ENCODE measurements at places on chromosomes 7 and 10.

- no peak for DNase-seq
These were observed 657.8 kb downstream of the SORCS1 start for GRCh38 chr10:106506526-106507283.

- no peak for DNase-seq
These were observed 115.4 kb downstream of the SDK1 start for GRCh38 chr7:3416453-3416852.

DNA sequence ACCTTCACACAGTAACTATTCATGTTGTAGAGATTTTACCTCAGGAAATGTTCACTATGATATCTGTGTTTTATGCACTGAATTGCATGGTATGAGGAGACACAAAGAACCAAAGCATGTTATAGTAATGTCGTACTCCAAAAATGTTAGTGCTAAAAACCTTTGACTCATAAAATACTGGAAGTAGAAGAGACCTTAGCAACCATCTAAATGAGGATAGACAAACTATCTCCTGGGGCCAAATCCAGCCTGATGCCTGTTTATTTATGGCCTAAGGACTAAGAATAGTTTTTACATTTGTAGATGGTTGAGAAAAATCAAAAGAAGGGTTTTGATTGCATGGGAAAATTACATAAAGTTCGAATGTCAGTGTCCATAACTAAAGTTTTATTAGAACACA is 535.1 kb downstream of the INHBA start:
- DNase-seq, result no peak

DNA sequence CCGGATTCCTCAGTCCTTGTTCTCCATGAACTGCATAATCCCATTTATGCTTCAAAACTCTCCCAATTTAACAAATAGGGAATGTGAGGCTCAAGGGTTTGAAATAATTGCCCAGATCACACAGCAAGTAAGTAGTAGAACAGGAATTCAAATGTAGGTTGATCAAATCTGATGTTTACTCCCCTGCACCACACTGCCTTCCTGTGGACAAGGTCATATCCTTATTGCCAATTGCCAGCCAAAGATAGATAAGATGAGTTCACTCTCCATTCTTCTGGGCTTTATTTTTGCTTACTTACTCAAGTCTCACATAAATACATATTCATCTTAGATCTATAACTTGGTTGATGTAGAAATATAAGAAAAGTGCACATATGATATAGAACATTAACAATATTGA is 435.2 kb upstream of the ETV1 start:
- no peak for DNase-seq

- no peak for DNase-seq
These were observed 226.2 kb upstream of the KAT6B start for GRCh38 chr10:74600170-74600569.

DNA sequence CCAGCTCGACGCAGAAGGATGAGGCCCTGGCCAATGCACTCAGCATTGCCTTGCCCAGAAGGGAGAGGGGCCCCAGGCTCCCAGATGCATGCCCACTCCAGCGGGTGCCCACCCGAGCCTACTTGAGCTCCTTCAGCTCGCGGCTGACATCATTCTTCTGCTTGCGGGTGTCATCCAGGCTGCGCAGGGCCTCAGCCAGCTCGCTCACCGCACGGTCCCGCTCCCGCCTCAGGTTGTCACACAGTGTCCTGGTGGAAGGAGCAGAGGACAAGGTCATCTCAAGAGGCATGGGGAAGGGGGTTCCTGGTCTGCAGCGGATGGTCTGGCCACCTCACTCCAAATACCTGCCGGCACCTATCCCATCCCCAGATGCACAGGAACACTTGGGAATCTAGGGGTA is 92.8 kb downstream of the DLG5 start:
- DNase-seq, result no peak

- no peak for DNase-seq
These were observed 756.8 kb downstream of the LRMDA start for GRCh38 chr10:76188216-76188615.

DNA sequence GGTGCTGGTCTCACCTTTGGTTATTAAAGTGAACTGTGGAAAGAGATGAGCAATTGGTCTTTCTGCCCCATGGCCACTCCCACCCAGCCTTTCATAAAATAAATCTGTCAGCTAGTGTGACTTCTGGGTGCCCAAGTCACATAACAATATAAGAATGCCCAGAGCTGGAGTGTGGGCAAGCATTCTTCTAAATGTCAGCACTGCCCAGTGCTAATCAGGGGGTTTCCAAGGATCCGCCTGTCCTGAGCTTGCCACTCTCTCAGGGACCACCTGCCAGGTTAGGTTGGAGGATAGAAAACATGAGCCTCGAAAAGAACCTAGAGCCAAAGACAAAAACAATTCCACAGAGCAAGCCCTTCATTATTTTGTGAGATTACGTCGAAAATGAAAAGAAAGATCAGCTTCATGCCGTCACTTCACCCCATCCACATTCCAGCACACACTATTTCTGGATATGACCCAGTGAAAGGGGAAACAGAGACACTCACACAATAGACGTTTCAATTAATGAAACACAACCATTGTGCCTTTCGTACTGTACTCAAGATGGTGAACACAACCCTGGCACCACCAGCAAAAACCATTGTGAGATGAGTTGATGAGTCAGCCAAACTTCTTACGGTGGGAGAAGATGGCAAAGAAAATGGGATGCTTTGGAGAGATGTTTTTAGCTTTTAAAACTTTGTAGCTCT is 30.8 kb downstream of the SCRN1 start:
- no peak for DNase-seq

DNA sequence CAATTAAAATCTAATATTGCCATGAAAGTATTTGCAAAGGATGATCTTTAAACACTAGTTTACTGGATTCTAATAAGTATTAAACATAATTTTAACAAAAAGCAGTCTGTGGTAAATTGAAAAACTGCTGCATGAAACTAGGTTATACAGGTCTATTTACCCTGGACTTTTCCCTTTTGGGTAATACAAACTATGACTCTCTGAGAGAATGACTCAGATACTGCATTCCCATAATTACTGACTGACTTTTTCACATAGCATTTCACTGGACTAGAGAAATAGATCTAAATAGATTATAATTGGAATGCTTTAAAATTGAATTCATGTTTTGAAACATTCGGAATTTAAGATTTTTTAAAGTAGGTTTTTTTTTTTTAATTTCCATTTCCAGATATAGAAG is 395.7 kb downstream of the THSD7A start:
- peak; percentile 22 for DNase-seq

DNA sequence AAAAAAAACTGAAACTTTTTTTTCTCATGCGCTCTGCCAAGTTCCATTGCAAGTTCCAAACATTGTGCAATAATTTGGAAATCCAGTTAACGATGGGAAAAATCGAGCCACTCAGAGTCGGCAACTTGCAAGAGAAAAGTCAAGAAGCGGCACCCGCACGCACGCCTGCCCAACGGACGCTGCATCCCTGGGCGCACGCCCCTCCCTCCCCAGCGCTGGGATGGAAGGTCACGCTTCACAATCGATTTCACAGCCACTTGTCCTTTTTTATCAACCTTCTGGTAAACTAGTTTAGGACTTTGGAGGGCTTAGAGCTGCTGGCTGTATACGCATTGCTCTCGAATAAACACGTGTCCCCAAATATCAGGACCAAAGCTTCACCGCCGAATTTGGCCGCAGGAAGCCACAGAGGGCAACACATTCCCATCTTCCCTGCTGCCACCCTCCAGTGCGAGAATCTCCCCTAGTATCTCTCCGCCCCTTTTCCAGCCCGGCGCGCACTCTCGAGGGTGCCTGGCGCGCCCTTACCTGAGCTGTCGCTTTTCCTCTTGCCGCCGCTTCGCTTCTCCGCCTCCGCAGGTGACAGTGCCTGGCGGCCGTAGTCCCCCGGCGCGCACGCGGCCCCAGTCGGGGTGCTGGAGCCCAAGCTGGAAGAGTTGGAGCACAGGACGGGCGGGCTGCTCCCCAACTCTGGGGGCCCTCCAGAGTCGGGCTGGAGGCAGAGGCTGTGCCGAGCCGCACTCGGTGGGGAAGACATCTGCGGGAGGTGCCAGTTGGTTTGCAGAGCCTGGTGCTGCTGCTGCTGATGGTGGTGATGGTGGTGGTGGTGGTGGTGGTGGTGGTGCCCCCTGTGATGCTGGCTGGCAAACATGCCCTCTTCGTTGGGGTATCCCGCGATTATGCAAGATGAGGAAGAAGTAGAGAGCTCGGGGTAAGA is 857 bp downstream of the MEOX2 start:
- DNase-seq, result peak; percentile 43

DNA sequence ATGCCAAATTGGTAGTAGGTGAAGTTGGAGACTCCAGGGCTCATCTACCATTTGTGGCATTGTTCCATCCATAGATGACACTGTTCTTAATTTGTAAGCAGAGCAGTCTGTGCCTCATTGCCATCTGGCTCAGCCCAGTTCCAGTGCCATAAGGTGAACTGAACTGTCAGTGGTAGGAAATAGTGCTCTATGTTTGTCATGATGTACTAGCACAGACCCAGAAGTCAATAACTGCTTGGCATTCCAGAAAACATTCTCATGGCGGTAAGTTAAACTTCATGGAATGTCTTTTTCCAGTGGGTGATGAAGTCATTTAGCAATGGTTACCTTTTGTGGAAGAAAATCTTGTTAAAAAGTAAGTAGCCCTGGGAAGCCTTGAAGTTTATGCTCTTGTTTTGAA is 302.7 kb downstream of the SUGCT start:
- peak; percentile 71 for DNase-seq

DNA sequence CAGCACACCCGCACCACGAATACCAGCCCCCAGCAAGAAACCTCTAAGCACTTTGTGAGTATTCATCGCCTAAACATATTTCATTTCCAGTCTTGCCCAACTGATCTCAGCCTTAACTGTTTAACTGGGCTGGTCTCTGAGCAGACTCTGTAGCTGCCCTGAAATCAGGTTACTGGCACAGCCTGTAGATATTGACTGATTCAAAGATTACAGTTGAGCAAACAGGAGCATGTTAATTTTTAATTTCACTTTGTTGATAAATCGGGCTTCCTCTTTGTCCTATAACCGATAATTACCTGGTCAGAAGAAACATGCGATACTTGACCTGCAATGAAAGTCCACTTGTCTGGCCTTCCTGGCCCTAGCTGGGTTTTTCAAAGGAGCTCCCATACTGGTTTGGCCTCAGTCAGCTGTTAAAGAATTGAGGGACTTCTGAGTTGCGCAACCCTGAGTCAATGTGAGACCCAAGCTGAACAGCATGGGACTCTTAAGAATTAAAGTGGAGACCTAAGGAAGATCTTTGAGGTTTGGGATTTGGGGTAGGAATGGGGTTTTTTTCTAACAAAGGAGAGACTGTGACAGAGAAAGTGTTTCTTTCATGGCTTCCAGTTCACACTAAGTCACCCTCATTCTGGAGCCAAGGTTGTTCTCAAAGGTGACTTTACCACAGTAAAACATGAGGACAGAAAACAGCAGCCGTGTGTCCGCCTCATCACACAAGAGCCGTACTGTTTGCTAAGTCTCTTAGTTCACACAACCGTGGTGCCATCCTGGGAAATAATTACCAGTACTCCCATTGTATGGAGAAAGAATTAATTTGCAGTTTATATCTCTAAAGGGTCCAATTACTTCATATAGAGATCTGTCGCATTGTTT is 75.9 kb downstream of the PPP1R3C start:
- no peak for DNase-seq
